ENCODE measurements at places on chromosomes 3 and 15.

DNA sequence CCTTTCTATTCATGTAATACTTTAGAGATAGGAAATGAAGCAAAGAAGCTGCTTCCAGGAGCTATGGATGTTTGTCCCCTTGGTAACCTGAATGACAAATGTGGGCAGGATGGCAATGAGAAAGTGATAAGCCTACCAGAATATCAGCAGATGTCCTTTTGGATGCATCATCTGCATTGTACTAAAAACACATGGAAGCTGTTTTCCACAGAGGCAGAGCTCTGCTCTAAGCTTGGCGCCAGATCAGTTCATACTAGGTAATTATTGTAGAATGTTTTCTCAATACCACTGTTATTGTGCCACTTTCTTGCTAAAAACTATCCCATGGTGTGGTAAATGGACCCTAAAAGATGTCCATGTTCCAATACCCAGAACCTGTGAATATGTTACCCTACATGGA, 100.2 kb downstream of the DTWD1 start:
- no peak for DNase-seq

- DNase-seq: no peak
These were observed 34.0 kb downstream of the ESYT3 start for GRCh38 chr3:138468451-138468850.

- DNase-seq: no peak
These were observed 625.2 kb upstream of the GBE1 start for GRCh38 chr3:82386647-82387046.

- DNase-seq: no peak
These were observed 28.5 kb downstream of the RBPMS2 start for GRCh38 chr15:64746921-64747320.

DNA sequence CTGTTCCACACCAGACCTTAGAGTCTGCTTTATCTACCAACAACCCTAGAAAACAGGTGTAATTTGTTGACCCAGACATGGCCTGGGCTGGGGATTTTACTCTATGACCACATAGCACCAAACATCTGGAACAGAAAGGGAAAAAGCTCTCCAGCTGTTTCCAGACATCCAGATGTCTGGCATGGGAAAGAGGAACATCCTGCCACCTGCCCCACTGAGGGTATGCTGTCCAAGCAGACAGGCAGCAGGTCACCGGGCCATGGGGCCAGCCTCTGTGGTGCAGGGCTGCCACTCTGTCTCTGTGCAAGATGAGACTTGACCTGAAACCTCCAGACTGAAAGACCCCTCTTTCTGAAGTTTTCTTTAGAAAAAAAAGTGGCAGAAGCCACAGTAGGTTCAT, 359.3 kb upstream of the ICE2 start:
- no peak for DNase-seq

GRCh38 chr3:56835650-56836227, 34.0 kb upstream of the ARHGEF3 start:
- no peak for DNase-seq

DNA sequence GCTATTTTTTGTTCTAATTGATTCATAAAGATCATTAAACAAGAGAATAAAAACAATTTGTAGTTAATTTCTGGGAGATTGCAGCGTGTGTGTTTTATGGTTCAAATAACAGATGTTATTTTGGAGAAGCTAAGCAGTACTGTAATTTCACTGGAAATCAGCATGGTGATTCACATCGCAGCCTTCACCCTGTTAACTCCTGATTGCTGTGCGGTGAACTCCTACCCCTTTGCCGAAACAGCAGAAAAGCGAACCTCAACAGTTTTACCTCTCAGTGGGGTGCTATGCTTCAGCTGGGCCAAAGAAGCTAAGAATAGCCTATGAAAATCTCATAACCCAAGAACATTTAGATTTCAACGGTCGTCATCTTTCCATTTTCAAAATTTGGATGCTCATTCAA, 441.5 kb upstream of the RARB start:
- no peak for DNase-seq

- peak; percentile 62 for DNase-seq
These were observed 109.8 kb downstream of the IL12A start for GRCh38 chr3:160098261-160098908.

- peak; percentile 96 for DNase-seq
These were observed 17.5 kb downstream of the LMCD1 start for GRCh38 chr3:8519156-8519555.

DNA sequence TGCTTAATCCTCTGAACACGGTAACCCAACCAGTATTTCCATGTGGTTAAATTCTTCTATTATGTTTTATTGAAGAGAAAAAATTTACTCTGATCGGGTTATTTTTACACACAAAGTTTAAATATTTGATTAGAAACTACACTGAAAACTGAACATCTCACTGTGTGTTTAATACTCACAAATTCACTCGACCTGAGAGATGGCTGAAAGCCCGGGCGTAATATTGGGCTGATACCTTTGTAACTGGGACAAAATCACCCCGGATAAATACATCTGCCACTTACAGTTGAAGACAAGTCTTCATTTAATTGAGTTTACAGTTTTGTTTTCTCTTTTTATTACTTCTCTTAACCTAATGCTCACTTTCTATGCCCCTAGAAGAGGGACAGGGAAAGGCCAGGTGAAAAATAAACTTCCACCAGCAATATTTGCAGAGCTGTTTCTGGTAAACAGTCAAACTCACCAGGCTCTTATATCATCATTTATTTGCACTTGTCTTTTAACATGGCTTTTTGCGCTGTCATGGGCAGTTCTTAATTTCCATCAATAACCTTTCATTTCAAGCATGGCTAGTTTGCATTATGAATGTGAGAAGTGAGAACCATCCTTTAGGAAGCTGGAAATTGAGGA, 145.6 kb upstream of the TMCO5A start:
- no peak for DNase-seq

DNA sequence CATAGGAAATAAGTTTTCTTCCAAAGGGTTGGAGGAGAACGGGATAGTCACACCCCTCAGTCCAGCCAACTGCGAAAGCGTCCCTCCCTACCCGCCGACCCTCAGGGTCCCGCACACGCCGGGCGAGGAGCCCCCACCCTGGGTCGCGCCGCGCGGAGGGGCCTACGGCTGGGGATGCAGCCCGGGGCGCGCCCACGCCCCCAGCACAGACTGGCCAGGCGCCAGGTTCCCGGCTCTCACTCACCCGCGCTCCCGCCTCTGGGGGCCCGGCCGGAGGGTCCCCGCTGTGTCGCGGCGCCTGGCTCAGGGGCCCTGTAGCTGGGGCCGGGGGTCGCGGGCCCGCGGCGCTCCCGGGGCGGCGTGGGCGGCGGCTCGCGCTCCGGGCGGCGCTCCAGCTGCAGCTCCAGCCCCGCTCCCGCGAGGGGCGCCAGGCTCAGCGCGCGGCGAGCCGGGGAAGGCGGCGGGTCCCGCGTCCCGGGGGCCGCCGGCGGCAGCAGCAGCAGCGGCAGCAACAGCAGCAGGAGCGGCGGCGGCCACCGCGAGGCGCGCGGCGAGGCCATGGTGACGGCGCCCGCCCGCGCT, 375 bp downstream of the HEG1 start:
- DNase-seq: no peak

GRCh38 chr3:72127844-72128243, 342.9 kb upstream of the PROK2 start:
- peak; percentile 55 for DNase-seq

DNA sequence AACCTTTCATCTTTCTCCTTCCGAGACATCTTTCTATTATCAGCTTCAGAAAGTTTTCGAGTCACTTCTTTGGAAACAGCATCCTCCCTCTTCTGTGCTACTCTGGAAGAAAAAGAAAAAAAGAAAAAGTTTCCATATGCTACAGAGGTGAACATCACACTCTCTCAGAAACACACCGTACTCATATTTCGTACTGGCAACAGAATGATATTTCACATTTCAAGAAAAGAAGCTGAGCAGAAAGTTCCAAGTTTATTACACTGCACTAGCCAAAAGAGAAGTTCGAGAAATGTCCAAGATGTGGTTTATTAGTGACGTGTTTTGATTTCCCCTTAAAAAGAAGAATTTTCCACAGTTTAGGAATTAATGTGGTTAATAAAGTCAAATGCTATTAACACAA, 6.0 kb downstream of the SSR3 start:
- DNase-seq: no peak

DNA sequence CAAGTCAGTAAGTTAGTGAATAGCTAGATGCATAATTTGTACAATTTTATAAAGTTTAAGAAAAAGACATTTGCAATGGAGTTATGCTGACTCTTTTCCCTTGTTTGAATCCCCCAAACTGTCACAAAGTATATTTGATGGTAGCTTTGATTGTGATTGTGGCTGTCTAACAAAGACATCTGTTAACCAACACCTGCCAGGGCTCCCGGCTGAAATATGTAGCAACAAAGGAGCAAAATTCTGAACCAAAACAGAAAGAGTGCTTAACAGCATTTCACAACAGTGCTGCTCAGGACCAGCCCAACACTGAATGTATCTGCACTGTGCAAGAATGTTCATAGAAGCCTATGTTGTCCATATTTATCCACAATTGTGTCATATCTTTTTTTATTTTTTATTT, 39.4 kb downstream of the LEO1 start:
- DNase-seq: no peak

GRCh38 chr15:52730173-52730572, 51.0 kb upstream of the ATOSA start:
- peak; percentile 31 for DNase-seq

DNA sequence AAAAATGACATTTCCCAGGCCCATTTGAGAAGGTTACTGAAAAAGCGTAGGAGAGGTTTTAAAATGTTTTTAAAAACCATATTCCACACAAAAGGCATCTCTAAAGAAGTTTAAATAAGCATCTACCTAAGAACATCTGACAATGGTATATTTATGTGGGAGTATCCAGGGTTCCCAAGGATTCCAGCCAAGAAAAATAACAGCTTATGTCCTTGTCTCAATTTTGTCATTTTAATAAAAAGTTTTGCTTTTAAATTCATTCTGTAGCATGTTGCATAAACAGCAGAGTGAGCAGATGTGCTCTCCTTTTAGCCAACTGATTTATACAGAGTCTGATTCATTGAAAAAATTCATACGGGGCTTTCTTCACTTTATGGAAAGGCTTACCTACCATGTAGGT, 129.9 kb downstream of the LRRC3B start:
- DNase-seq: no peak

GRCh38 chr3:115982629-115983028, 359.3 kb downstream of the GAP43 start:
- DNase-seq: no peak

DNA sequence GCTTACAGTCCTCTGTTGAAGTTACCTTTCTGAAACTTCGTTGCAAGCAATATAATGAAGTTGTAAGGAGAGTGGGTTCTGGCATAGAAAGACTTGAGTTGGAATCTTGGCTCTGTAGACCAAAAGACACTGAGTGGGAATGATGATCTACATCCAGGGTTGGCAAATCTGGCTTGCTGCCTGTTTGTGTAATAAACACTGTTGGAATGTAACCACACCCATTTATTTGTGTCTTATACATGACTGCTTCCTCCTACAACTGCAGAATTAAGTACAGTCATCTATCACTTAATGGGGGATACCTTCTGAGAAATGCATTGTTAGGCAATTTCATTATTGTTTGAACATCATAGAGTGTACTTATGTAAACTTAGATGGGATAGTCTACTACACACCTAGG, 178.4 kb upstream of the SUCLG2 start:
- no peak for DNase-seq

DNA sequence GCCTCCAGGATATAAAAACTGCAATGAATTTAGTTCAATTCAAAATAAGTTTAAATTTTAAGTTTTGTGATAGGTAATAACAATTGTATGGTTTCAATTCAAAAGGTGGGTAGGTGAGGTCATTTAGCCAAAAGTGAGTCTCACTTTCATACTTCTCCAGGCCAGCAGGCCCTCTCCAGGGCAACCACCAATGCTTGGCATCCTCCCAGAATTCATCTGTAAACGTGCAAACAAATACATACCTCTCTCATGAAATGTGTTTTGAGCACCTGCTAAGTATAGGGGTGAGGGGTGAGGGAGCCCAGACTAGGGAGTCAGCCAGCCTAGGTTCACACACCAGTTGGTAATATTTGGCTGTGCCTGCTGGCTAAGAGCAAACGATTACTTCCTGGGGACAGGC, 22.0 kb upstream of the RBSN start:
- DNase-seq: no peak

GRCh38 chr3:45795882-45796765, at the start of gene SLC6A20:
Gene SLC6A20 (minus strand): TSS chr3:45796536. CDS start chr3:45796419, 117 bp downstream.
- DNase-seq: no peak

- no peak for DNase-seq
These were observed 64.8 kb upstream of the PCSK6 start for GRCh38 chr15:101554115-101554915.

DNA sequence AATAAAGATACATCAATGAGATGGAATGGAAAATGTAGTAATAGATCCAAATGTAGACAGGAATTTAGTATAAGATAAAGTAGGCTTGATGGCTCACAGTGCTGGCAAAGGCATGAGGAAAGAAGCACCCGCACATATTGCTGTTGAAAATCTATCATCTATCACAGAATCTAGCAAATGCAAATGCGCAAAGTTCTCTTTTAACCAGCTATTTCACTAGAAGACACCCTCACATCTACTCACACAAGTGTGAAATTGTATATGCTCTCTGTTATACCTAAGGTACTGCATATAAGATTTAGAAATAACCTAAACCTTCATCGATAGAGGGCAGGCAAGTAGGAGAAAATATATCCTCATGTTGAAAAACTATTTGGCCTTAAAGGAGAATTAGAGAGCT, 756.7 kb upstream of the SEMA6D start:
- DNase-seq: no peak

GRCh38 chr3:148723631-148724030, 25.9 kb downstream of the AGTR1 start:
- DNase-seq: peak; percentile 94

GRCh38 chr3:33026267-33026666, 70.7 kb downstream of the GLB1 start:
- DNase-seq: no peak

DNA sequence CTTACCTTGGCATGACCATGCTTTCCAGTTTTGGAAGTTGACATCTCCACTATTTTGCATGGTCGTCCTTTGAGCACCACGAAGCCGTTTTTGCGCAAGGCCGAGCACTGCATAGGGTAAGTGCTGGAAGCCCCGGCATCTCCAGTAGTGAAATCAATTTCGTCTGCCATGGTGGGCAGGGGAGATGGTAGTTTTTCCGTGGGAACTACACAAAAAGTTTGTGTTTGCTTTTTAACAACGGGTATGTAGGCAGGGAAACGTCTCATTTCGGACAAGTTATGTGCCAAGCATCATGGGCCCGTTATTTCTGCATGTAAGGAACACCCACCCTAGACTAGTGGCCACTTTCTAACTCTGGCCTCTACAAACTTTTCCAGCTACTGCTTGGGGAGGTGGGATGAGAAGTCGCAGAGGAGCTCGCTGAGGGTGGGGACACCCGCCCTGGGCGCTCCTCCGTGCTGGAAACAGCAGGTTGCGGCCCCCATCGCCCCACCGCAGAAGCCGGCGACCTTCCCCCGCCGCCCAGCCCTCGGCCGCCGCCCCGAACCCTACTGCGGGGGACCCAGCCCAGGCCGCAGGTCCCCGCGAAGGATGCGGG, 701 bp downstream of the EIF5A2 start:
- DNase-seq: no peak

- DNase-seq: no peak
These were observed 1.0 kb upstream of the CCR5 start for GRCh38 chr3:46369675-46370132.

Data from fibroblast of upper back skin (primary cell).